T1000 (cell line): ENCODE measurements at places on chromosomes 11 and 22.

GRCh38 chr11:87560352-87560751, 522.6 kb downstream of the TMEM135 start:
- no peak for DNase-seq

GRCh38 chr11:67656278-67656922, 5.9 kb upstream of the ACY3 start:
- no peak for DNase-seq

DNA sequence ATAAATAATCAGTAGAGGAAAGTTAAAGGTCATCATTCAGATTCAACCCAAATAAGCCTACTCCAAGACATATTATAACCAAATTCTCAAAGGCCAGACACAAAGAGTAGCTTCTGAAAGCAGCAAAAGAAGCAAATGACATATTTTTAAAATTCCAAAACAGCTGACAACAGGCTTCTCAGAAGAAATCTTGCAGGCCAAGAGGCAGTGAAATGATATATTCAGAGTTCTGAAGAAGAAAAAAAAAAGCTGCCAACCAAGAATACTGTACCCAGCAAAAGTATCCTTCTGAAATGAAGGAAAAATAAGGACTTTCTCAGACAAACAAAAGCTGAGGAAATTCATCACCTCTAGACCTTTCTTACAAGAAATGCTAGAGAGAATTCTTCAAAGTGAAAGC, 787.1 kb upstream of the TENM4 start:
- no peak for DNase-seq

GRCh38 chr11:35662061-35662648, 420 bp upstream of the TRIM44 start:
- DNase-seq, result no peak

DNA sequence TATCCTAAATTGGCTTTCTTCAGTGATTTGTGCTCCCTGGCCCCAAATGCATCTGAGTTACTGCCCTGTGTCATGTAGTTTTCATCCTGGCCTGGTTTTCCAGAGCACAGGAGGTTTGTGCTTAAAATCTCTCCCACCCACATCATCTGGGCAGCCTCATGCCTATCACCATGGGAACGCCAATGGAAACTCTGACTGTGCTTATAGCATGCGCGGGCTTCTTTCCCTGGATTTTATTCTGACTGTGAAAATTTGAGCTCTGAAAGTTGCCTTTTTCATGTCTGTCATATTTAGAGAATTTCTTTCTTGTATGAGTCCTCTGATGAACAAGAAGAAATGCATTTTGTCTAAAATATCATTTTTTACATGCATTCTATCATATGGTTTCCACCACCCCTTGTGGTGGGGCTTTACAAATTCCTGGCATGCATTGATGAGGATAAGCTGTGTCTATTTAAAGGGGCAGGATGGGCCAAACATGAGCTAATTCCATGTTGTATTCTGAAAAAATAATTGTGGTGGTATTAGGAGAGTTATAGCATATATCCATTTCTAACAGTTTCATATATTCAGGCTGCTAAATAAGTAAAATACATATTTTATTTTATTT, 55.1 kb downstream of the IRAG1 start:
- no peak for DNase-seq

- DNase-seq, result no peak
Observed at GRCh38 chr11:61707574-61707973, 27.4 kb downstream of the DAGLA start.

DNA sequence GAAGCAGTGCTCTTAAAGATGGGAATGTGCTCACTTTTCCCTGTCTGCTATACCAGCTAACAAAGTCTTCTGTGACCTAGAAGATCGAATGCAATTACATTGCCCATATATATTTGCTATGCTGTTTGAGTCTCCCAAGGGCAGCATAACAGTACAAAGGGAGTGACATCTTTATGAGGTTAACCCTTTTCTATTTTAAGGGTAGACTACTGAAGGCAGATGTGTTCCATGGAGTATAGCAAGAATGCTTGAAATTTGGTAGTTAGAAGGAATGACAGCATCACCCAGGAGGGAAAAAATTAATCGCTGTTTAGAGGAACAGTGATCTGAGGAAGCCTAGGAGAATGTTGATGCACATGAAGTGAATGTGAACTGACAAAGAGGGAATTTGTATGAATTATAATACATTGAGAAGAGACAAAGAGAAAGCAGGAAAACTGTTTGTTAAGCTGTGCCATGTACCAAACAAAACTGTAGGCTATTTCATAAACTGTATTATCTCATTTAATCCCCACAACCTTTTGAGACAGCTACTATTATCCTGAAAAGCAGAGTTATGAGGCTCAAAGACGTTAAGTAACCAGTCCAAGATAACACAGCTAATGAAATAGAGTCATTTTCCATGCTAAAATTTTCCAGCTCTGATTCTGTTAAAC, 13.0 kb downstream of the MAML2 start:
- no peak for DNase-seq

- peak; percentile 31 for DNase-seq
Observed at GRCh38 chr11:92224407-92225124, at the start of gene FAT3. FAT3 (plus strand) TSS chr11:92224818; CDS start chr11:92352113, 127,295 bp downstream.

DNA sequence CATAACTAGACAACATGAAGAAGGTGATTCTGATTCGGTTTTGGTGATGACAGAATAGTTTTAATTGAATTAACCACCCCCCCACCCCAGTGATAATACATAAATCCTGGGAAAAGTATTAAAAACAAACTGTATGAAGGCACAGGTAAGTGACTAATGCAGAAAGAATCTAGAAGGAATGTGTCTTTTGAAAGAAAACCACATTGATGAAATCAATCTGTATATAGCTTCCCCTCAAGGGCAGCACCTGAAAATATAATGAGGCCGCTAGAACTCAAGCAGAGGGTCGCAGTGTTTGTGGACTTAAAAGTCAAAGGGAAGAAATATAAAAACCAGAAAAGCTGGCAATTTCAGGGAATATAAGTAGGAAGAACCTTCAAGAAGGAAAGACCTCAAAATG, 580.5 kb upstream of the CHORDC1 start:
- no peak for DNase-seq

- no peak for DNase-seq
Observed at GRCh38 chr22:22761963-22762772, 117.8 kb downstream of the GGTLC2 start.

- peak; percentile 17 for DNase-seq
Observed at GRCh38 chr11:15199693-15200092, 85.0 kb downstream of the INSC start.

DNA sequence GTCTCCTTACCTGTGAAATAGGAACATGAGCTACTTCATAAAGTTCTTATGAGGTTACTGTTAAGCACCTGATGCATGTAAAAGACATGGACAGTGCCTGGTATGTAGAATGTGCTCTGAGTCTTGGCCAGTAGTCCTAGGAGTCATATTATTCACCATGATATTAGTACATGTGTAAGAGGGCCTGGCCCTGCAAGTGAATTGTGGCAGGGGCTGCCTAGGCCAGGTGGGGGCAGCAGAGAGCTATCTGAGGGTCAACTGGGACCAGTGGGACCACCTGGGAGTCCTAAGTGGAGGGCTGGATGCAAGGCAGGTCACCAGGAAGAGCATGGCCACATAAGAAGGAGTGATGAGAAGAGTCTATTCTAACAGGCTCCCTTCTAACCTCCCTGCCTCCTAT, 529.5 kb downstream of the SOX6 start:
- no peak for DNase-seq
